ENCODE measurements at places on chromosomes 5 and 9.

DNA sequence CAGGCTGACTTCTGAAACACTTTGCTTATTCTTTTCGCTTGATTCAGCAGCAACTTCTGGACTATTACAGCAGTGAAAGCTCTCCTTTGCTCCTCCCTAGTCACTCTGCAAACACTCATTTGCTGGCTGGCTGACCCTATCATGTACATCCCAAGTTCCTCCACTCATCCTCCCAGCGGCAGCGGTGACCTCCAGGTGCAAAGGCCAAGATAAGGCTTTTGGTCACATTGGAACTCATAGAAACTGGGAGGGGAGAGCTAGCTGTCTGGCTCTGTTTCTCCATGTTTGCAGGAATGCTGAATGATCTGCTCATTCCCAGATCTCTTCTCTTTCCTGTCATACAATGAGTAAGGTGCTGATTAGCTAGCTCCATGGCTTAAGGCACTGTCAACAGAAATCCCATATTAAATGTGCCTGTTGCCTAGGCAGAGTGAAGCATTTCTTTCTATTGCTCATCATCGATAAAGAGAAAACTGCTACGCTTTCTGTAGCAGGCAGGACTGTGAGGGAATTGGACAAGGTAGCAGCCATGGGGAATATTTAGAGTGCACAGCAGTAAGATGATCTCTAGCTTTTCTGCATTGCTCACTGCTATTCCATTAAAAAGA is 250.5 kb upstream of the PDE4D start:
- no peak for DNase-seq

DNA sequence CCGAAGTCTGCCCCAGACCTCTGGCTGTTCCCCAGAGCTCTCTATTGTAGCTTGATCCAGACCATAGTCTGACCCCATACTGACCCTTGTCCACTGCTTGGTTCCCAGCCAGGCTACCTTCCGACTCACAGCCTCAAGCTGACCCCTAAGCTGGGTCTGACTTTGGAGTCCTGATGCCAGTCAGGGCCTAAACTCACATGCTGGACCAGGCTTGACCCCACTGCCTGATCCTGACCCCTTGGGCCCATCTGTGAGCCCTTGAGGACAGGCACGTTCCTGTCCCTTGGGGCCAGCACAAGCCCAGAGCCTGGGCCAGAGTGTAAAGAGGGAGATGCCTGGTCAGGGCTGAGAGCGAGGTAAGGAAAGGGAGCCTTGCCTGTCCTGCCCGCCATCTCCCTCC is 32.7 kb upstream of the ENHO start:
- DNase-seq = no peak

DNA sequence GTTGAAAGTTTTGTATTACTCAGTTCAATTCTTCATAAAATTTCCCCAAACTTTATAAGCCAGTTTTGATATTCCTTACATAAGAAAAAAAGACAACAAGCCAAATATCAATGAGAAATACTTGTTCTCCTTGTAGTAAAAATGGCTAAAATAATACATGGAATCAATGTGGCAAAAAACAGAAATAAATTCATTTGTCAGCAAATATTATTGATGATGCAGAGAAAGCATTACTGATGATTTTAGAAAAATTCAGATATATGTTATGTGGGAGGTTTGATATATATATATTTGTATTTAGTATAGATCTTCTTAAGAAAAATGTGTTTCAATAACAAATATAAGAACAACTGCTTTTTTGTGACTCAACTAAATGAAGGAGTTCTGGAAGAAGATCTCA is 127.0 kb upstream of the PUM3 start:
- no peak for DNase-seq

DNA sequence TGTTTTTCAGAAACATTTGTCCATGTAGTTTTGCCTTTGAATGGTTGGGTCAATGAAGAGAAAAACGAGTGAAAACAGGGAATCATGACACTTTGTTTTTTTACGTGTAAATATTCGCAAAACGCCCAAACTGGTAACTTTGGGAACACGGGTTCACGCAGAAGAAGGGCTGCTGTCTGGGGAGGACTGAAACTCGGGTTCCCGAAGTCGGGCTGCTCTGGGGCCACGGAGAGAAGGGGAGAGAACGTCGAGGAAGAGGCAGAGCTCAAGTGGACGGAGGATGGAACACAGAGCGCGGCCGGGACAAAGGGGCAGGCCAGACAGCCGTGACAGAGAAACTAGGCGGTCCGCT is 478 bp upstream of the SETD9 start:
- DNase-seq = no peak

GRCh38 chr5:115084246-115084793 is 85.4 kb downstream of the TRIM36 start:
- no peak for DNase-seq

DNA sequence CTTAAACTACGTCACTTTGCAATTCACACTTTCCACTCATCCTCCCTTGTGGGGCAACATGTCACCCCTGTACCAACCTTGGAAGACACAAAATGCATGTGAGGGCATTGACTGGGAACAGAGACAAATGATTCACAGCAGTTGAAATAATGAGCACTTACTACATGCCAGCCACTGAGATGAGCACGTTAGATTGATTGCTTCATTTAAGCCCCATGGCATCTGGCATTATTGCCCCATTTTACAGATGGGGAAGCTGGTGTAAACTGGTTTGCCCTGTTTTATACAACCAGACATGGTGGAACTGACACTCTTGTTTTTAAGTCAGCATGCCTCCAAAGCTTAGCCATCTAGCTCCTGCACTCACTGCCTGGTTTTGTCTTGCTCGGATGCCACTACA is 204.7 kb downstream of the PAPPA start:
- no peak for DNase-seq

Data from LoVo (cell line).